Right ventricle myocardium superior (tissue), 1 donor: ENCODE measurements at places on chromosomes 2 and 18.

DNA sequence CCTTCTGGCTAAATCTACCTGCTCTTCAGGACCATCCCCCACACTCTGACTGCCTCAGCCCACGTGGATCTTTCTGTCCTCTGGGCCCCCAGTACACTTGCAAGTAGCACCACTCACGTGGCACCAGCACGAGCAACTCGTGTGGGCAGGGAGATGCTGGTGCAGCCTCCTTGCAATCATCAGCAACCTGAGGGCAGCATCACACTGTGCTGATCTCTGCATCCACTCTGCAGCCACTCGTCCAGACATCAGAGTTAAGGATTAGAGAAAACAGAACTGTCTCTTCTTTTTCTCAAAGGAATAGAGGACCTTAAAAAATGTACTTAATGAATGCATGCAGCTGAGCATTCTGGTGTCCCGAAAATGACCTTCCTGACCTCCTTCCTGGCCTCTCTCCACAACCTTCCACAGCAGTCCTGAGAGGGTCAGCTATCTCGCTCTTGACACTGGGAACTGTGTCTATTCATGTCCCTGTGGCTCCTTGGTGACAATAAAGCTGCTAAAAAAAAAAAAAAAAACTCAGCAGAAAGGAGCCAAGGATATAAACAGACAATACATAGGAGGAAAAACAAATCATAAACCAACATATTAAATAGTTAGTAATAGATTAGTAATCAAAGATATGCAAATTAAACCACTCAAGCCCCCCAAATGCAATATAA, 145.9 kb downstream of the ZBTB7C start:
- DNase-seq: no peak

DNA sequence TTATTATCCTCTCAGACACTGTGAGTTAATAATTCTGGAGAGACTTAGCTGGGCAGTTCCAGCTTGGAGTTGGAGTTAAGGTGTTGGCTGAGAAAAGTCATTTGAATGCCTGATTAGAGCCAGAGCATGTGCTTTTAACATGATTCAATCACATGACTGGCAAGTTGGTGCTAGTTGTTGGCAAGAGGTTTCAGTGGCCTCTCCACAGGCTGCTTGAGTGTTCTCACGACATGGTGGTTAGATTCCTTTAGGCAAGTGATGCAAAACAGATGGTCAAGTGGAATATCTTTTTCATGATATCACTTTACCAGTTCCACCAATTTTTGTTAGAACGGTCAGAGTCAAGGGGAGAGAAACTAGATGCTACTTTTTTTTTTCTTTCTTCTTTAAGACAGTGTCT, 262.7 kb upstream of the FN1 start:
- no peak for DNase-seq

DNA sequence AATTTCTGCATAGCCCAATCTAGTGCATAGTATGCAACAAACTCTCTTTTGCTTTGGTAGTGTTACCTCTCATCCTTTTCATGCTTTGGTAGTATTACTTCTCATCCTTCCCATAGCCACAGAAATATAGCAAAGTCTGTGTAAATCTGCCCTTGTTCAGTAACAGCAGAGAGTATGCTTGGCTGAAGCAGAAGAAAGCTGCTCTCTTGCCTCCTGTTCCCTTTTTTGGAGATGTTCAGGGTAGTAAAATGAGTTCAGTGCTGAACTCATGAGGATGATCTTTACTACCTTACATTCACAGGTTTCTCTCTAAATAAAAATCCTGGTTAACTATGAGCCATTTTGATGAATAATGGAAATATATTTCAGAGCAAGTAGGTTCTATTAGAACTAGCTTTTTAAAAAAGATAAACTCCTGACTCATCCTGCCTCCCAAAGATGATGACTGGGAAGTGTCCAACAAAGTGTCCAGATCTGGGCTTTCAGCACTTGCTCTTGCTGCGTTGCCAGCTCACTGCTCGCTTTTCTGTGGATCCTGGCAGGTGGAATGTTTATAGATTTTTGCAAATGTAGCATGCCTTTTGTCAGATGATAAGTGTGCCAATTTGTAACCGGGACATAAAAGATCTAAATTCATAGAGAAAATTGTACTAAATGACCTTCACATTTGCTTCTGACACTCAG, 29.4 kb upstream of the CHMP3 start:
- DNase-seq: no peak

DNA sequence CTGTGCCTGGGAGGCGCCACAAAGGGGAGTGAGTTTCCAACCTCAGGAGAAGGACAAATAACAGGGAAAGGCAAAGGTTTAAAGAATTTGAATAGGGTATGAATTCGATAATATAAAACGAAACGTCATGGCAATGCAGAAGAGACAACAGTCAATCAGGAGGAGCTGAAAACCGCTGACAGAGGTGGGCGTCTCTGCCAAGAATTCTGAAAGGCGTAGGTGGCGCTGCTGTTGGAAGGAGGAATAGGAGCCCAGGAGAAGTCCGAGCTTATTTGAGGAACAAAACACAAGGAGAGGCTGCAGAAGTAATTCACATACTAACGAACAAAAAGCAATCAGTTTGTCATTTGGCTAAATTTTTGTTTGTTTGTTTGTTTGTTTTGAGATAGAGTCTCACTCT, 485.8 kb upstream of the POU3F3 start:
- DNase-seq: no peak

DNA sequence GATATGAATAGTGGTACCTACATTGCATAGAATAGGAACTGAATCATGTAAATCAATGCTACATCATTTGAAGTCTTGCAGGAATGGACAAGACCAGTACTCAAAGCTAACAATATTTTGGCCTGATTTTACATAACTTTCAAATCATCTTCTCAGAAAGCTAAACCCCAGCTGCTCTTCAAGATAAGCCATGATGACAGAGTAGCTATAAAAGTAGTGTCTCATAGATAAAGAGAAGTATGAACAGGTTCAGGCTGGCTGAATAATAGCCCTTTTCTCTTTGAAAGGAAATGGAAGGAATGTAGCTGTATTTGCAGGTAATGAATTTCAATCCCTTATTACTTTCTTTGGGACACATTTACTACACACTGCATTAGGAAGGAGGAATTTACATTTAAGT, 28.2 kb downstream of the TSPYL6 start:
- DNase-seq: no peak

DNA sequence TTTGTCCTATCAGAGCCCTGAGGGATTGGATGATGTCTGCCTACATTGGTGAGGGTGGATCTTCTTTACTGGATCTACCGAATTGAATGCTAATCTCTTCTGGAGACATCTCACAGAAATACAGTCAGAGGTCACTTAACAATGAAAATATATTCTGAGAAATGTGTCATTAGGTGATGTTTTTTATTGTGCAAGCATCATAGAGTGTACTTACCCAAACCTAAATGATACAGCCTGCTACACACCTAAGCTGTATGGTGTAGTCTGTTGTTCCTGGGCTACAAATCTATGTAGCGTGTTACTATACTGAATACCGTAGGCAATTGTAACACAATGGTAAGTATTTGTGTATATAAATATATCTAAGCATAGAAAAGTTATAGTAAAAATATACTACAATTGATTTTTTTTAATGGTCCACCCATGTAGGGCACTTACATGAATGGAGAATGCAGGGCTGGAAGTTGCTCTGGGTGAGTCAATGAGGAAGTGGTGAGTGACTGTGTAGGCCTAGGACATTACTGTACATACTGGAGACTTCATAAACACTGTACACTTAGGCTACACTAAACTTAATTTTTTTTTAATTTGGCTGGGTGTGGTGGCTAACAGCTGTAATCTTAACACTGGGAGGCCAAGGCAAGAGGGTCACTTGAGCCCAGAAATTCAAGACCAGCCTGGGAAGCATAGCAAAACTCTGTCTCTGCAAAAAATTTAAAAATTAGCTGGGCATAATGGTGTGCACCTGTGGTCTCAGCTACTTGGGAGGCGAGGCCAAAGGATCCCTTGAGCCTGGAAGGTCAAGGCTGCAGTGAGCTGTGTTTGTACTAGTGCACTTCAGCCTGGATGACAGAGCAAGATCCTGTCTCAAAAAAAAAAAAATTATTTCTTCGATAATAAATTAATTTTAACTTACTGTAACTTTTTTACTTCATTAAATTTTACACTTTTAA, 226.3 kb upstream of the UBE2E3 start:
- DNase-seq: no peak

- DNase-seq: no peak
Measured at GRCh38 chr2:218075975-218076811, 7.1 kb downstream of the RUFY4 start.
